ENCODE measurements at places on chromosomes 1 and 21.

- DNase-seq: no peak
These were observed 58.9 kb downstream of the PTPN14 start for GRCh38 chr1:214492401-214493075.

DNA sequence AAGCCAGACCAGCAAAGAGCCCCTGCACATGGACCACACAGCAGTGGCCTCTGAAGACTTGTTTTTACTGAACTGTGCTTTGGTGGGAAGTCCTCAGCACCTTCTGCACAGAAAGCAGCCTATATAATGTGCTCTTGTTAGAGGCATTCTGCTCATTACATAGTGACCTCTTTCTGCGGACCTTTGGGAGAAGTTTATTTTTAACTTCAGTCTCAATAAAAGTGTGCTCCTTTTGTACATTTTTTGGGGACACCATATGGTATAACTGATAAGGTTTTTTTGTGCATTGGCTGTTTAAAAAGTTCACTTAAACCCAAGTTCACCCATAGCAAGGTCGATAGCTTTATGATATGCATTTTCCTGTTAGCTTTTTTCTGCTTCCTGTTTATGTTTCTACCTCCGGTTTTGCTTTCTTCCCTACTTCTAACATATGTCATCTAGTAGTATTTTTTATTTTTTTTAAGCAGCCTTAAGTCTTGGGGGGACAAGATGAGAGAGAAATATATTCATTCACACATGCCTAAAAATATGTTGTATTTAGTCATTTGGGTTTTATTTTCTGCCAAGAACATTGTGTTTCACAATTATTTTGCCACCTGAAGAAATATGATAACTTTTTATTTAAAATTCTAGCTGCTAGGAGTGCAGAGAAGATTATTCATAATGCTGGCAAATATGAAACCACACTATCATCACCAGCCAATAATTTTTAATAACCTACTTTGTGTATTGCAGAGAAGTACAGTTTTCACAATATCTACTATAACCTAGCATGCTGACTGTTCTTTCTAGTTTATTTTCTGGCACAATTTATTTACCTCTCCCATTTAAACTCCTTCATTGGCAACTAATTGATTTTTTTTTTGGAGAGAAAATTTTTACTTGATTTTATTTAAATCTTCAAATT, 22.9 kb upstream of the SLC19A2 start:
- DNase-seq: no peak

GRCh38 chr21:42083361-42083690, 12.2 kb downstream of the UMODL1 start:
- no peak for DNase-seq

GRCh38 chr1:106232128-106232527, 824.3 kb upstream of the PRMT6 start:
- no peak for DNase-seq

DNA sequence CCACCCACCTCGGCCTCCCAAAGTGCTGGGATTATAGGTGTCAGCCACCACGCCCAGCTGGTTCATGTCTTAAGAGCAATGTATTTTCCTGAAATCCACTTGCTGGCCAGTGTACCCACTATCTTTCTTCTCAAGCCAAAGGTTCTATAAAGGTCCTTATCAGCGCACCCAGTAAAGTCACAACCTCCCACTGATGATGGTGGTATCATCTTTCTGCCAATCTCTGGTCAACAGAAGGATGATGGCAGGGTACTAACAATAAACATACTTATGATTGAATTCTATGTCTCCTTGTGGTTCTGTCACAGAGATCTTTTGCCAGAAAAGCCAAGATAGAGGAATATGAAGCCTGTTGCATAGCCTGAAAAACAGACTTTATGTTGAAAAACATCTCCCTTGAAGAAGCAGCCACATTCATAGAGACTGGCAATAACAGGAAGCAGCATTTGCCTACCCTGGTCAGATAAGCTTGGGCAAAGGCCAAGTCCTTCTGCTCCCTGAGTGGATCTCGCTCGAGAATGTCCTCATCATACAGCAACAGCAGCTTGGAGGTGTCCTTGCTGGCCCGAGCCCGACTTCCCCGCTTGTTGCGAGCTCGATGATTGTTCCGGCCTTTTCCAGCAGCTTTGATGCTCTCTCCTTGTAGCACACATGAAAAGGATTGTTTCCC, 73.0 kb downstream of the DAP3 start:
- no peak for DNase-seq

DNA sequence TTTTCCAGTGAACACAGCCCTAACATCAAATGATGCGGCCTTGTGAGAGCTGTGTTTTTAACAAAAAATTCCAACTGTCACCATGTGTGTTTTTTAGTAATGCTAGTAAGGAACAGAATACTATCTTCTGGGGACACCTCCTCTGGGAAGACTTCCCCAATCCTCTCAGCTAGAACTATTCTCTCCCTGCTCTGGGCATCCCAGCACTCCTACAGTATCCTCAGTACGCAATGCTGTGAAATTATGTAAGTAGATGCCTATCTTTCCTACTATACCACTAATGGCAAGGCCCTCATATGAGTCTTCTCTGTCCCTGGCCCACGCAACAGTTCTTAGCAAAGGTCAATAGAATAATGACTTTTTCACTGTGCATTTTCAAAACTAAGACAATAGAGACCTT, 19.5 kb upstream of the TTC39A start:
- DNase-seq: no peak

DNA sequence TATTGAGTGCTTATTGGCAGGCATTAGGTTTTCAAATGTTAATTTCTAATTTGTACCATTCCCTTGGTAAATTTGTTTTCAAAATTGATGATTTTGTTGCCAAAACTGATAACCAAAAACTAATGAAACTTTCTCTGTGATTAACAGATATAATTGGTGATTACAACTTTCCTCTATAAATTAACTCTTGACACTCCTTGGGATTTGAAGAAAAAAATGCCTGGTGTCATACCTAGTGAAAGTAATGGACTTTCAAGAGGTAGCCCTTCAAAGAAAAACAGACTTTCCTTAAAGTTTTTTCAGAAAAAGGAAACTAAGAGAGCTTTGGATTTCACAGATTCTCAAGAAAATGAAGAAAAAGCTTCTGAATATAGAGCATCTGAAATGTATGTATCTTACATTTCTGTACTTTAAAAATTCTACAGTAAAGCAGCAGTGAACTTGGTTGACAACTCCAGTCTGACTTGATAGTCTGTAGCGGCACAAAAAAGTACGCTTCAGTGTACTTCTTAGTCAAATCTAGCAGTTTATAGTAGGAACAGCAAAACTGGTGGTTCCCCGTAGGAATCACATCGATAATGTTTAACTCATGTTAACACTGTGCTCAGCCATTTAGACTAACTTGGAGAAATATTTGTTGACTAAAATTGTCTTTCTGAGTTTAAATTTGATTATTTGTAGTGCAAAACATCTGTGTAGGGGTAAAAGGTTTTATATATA, 3.0 kb downstream of the USP1 start:
- DNase-seq: no peak

- no peak for DNase-seq
These were observed 225.3 kb upstream of the B3GALT2 start for GRCh38 chr1:193411714-193412113.

DNA sequence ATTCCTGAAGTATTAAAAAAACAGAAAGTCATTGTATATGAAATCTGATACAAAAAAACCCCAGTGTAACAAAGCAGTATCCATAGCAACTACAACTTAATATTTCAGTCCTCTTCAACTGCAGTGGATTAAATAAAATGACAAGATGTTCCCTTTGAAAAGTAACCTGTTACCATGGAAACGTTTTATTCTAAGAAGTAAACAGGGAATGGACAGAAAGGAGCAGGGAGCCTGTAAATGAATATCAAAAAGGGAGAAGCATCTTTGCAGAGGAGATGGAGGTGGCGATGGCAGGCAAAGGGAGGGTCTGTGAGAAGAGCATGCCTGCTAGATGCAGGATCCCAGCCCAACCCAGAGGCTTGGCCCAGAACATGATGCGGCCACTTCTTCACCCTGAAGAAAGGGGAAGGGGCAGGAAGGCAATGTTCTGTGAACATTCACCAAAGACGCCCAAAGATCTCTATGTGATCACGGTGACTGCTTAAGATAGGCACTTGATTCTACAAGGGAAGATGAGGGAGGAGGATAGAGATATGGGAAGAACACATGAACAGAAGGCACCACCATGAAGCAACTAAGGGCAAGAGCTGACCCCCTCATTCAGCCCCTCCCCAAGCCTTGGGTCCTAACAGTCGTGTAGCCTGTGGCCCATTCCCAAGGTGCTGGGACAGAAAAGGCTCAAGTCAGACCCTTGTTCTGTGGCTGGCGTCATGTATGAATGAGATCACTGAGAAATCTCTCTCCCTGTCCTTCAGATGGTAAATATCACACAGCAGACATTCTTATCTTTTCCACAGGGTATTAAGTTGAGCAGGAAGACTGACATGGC, 200.0 kb downstream of the SLC45A1 start:
- DNase-seq: no peak

DNA sequence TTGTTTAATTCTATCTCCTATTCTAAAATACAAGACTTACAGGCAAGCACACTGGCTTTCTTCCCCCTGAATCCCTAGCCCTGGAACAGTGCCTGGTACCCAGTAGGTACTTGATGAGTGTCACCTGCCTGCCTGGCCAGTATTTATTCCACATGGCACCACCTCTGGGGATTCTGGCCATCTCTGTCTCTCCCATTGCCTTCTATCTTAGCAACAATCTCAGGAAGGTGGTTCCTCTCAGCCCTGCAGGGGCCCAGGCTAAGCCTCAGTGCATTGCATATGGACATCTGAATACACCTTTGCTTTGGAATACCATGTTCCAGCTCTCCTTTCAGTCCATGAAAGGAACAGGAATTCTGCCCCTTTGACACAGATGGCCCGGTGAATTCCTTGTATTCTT, 81.0 kb downstream of the HIVEP3 start:
- DNase-seq: no peak

DNA sequence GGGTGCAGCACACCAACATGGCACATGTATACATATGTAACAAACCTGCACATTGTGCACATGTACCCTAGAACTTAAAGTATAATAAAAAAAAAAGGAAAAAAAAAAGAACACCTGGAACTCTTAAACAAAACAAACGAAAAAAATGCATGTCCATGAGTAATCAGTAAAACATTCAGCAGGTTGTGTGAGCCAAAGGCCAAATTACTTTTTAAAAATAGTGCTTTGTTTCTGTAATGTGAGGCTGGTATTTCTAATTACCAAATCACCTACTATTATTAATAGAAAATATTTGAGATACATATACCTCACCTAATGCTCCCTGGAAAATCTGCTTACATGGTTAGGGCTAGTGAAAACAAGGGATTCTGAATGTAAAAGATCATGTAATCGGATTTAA, 294.4 kb upstream of the NR5A2 start:
- no peak for DNase-seq

GRCh38 chr1:229334716-229335115, 8.1 kb downstream of the CCSAP start:
- no peak for DNase-seq

DNA sequence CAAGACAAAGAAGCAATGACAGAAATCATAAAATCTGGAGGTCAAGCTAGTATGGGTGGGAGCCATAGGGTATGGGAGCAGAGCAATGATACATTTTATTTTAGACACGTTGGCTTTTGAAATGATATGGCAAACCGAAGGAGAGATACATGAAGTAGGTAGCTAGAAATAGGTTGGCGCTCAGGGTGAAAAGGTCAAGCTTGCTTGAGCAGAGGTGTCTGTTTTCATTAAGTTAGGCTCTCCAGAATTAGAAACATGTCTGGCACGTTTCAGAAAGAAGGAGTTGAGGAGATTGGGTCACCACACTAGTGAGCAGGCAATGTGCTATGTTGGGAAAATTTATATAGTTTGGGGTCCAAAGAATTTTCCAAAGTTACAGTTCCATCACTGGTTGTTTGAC, 151.4 kb downstream of the AMY1C start:
- DNase-seq: no peak

DNA sequence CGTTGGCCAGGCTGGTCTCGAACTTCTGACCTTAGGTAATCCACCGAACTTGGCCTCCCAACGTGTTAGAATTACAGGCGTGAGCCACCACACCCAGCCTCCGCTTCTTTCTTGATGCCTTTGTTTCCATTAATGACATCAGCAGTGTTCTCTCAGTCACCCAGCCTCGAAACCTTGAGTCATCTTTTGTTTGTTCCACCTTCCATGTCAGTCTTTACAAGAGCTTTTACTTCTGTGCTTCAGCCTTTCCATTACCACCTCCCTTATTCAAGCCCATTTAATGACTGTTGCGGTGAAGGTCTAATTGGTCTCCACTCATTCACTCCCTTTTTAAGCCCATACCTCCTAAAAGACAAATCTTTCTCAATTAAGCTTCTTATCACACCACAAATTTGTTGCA, 146.6 kb upstream of the ADGRL2 start:
- DNase-seq: peak; percentile 15

DNA sequence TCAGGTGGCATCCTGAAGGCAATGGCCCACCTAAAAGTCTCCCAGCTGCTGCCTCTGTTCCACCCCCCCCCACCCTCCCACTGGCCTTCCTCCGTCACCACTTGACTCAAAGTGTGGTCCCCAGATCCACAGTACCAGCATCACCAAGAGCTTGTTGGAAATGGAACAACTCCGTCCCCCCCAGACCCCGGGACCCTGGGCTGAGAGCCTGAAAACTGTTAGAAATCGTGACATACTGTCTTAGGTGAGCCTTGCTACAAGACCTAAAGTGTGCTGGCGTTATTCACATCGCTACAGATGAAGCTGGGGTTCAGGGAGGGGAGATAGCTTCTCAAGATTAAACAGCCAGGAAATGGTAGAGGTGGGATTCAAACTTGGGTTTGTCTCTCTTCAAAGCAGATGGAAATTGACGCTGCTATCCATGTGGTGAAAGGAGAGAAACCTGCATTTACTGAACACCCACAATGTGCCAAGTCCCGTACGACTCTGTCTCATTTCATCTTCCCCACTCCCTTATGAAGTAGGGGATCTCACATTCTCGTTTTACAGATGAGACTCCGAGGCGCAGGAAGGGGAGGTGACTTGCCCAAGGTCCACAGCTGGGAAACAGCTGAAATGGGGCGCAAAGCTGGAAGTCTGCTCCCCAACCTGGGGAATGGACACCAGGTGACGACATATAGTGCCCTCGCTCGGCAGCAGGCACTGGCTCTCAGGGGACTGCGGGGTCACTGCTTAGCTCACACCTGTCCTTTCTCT, 52.8 kb upstream of the IFFO2 start:
- no peak for DNase-seq

DNA sequence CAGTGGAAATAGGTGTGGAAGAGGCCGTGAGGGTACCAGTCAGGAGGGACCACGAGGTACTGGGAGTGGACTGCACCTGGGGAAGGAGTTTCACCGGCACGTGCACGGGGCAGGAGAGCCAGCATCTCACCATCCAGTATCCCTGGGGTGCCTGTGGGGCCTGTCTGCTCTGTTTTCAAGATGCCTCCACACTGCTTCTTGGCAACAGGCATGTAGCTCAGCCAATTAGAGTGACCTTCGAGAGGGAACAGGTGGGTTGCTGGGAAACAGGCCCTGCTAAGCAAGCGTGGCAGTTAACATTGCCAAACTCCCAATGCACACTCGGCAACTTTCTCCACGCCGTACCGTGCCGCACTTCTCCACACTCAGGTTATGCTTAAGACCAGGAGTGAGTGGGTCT, 17.7 kb downstream of the KCNC4 start:
- no peak for DNase-seq
